ENCODE measurements at places on chromosomes 7 and 10.
A peak's percentile ranks its signal among the peaks of the same experiment; 100 is the strongest.

- DNase-seq: no peak
Measured at GRCh38 chr7:45927721-45928120, 6.6 kb upstream of the IGFBP3 start.

DNA sequence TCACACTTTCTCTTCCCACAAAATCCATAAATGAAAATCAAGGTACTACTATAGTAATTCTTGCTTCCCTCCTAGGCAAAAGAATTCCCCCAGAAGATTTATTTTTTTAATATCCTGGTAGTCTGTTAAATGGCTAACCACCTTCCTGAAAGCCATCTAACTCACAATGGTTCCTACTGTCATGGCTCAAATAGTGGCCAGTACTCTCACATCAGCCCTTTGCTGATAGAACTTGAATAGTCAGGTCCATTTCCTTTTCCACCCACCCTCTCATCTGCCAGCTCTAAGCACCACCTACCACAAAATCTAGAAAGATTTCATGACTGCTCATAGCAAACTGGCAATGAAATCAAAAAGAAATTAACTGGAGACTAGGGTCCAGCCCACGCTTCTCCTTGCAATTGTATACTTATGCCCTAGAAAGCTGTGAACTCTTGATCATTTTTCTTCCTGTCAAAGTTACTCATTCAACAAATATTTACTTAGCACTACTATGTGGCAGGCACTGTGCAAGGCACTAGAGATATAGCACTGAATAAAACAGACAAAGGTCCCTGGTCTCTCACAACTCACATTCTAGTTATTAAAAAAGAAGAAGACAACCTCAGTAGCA is 60.4 kb downstream of the ARMH3 start:
- DNase-seq: no peak

- no peak for DNase-seq
Measured at GRCh38 chr7:20642166-20642565, 26.7 kb downstream of the ABCB5 start.

DNA sequence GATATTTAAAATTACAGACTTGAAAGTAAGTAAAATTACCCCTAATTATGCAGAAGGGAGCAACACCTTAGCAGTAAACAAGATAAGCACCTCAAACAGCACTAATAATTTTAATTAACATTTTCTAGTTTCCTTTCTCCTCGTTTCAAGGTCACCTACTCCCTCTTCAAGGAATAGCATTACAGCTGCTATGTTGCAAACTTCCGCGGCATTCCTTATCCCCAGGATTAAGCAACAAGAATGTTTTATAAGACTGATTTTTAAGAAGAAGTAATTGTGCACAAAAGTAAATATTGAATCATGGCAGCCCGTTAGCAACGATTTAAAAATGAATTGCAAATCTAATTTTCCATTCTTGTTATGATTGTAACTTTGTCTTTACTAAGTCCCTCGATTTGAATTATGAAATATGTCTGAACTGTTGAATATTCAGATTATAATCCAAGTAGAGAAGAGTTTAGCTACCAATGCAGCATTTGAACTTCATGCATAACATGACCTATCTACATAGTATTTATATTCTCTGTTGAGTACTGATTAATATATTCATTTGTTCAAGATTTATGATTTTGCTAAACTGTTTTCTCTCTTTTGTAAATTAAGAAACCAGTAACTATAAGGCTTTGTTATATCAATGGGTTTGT is 593.5 kb upstream of the MGMT start:
- no peak for DNase-seq

- DNase-seq: no peak
Measured at GRCh38 chr10:68315582-68315981, 16.3 kb upstream of the HNRNPH3 start.

DNA sequence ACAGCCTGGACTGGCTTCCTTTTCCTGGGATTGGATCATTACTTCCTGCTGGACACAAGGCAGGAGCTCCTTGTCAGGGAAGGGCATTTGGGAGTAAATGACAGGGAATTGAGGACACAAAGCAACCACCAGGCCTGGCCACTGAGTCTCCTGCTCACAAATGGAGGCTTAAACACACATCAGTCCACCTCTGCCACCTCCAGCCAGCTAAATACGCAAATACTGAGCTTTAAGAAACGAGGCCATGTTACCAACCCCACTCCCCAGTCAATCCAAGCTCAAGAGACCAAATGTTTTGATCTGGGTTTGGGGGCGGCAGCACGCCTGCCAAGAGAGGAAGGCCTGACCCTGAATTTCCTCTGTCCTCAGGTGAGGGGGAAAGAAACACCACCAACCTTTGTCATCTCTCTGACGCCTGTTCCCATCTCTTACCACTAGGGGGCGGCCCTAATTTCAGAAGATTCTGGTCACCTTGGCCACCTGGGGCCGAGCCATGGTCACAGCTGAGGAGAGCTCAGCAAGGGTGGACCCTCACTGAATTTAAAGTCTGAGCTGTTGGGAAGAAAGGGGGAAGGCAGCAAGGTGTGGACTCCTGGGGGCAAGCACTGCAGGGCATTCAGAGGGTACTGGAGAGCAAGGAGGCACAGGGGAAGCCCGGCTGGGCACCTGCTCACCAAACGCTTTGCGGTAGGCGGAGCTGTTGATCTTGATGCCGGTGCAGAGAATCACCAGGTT is 16.5 kb downstream of the AIFM2 start:
- DNase-seq: peak; percentile 37

DNA sequence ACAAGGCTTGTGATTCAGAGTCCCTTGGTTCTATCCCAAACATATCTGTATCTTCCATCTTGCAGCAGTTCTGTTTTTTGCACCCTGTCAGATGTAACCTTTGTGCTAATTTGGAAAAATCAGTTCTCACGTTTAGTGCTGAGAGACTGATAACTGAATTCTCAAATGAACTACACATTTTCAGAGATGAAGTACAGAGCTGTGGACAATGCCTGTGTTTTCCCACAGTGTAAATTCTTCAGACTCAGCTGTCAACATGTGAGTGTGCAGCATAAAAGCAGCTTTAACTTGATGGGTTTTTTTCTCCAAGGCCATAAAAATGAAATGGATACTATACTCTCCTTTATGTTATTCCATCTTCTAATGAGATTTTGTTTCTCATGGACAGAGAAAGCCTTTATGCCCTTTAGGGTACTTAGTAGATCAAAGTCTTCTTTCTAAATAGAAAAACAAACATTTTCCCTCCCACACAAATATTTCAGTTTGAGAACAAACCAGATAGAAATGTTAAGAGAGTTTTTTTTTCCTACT is 150.9 kb downstream of the SEMA3A start:
- DNase-seq: no peak

DNA sequence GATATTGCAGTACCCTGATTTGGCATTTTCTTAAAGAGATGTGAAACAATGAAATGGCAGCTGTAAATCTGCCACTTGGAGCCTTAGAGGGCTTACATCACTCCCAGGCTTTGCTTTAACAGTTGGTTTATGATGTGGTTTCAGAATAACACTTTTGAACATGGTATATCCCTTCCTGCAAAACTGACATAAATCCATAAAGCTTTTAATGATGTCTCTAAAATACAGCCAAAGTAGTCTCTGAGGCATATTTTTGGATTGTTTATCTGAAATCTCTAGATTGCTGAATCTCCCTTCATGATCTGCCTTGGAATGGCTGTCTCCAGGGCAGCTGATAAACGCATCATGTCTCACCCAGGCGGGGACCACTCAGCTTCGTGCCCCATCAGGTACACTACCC is 377.8 kb upstream of the C7orf33 start:
- DNase-seq: no peak

GRCh38 chr10:14014423-14014822 is 316.3 kb downstream of the FRMD4A start:
- no peak for DNase-seq

DNA sequence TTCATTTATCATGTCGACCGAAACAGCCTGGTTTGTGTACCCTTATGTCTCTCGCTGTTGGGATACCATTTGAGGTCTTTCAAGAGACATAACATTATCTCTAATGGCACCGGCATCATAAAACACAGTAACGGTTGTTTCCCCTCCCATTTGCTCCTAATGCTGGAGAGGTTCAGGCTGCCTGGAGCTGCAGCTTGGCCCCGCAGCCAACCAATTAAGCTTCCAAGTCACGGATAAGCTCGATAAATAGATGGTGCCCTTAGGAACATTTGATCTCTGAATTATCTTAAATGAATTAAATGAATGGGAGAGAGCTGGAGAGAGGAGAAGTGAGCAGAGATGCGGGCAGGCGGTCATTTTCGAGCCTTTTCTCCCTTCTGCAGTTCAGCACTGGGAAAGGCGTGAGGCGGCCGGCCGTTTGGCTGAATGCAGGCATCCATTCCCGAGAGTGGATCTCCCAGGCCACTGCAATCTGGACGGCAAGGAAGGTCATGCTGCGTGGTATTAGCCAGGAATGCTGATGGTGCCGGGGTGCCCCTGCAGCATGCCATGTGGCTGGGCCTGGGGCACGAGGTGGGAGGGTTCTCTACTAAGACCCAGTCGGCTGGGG is 12.6 kb downstream of the CPA4 start:
- no peak for DNase-seq

GRCh38 chr7:14786314-14786895 is 116.1 kb downstream of the DGKB start:
- no peak for DNase-seq

GRCh38 chr7:51304729-51305128 is 11.9 kb downstream of the COBL start:
- DNase-seq: no peak

DNA sequence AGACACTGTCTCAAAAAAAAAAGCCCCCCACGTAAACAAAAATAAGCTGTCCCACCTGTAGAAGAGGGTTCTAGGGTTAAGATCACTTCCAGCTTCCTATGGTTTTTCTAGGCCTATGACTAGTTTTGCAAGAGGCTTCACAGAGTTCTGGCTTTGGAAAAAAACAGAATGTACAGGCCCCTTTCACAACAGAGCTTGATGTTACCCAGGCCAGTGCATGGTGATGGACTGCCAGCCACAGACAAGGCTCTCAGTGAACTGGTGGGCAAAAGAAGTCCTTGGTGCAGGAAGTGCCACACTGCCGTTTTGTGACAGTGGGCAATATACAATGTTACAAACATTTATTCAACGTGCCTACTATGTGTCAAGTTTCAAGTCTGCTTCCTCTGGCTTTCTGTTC is 18.3 kb upstream of the EFCAB10 start:
- no peak for DNase-seq

- no peak for DNase-seq
Measured at GRCh38 chr10:31974434-31975124, 45.9 kb upstream of the ARHGAP12 start.

GRCh38 chr7:139701908-139702307 is 75.9 kb downstream of the HIPK2 start:
- no peak for DNase-seq

DNA sequence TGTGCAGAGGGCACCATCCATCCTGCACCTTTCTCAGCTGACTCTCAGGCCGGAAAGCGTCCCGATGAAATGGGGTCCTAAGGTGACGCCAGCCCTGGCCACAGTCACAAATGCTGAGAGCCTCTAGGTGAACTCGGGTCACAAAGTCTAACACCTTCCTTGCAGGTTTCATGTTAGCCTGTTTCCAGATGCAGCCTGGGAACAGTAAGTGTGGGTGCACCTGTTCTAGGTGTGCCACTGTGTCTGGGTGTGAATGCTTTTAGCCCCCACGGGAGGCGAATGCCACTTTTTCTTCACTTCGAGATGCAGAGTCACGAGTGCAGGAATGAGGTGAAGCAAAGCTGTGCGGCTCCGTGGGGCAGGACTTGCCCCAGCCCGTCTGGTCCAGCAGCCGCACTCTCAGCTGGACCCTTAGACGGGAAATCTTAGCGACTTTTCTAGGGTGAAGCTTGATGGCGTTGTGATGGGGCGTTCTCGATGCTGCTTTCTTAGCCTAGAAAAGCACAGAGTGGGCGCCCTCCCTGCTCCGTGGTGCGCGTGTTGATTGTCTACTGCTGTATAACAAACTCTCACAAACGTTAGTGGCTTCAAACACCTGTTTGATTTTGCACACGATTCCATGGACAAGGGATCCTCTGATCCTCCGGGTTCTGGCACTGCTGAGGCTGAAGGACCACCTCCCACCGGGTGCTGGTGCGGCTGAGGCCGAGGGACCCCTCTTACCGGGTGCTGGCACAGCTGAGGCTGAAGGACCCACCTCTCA is 13.6 kb upstream of the VIPR2 start:
- no peak for DNase-seq

DNA sequence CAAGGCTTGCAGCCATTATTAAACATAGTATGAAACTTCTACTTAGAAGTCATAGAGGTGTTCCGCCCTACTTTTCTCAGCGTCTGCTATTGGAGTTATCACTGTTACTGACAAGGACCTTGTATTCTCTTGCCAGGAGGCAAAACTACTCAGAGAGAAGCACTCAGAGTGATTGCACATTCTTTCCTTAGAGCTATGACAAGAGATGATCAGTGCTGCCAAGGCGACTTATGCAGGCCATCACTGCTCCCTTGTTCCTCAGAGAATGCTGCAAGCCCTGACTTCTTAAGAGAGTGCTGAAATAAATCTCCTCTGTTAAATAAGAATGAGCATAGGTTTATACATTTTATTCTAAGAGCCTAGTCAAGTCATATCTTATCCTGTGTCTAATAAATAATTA is 534.6 kb upstream of the PHF14 start:
- DNase-seq: no peak

- no peak for DNase-seq
Measured at GRCh38 chr10:689452-690371, at the start of gene DIP2C. Gene DIP2C, minus strand, starts transcription at chr10:689668. Its CDS starts 90 bp downstream, at chr10:689578.

GRCh38 chr7:95608359-95609173 is 12.2 kb upstream of the PDK4 start:
- no peak for DNase-seq

- DNase-seq: no peak
Measured at GRCh38 chr7:44325811-44326241, 432 bp upstream of the CAMK2B start.
